ENCODE measurements at places on chromosomes 16 and 17. TPM values are rescaled to one million over a fixed set of nuclear protein-coding genes. Genes with fewer than 3 reads are reported as not detected.

DLG4 gene
- polyA plus RNA-seq = 26.3 TPM

CCDC144A gene
- polyA plus RNA-seq = 1.6 TPM

KRTAP9-4 gene
- polyA plus RNA-seq = not detected

HOXB13 gene
- not detected for polyA plus RNA-seq

IRX5 gene
- polyA plus RNA-seq = 0.24 TPM

USP43 gene
- polyA plus RNA-seq = 0.21 TPM

ARHGDIG gene
- polyA plus RNA-seq = 78.0 TPM

CCDC40 gene
- 2.9 TPM for polyA plus RNA-seq

CRYM gene
- 0.90 TPM for polyA plus RNA-seq

CHD9NB gene
- 0.45 TPM for polyA plus RNA-seq

CORO6 gene
- 16.1 TPM for polyA plus RNA-seq

CDH11 gene
- polyA plus RNA-seq = 0.91 TPM

CSH2 gene
- not detected for polyA plus RNA-seq

PRSS36 gene
- 3.4 TPM for polyA plus RNA-seq
